ENCODE measurements at places on chromosomes 13 and 19.

- no peak for DNase-seq
Observed at GRCh38 chr19:43880483-43880882, 53.4 kb downstream of the ZNF283 start.

DNA sequence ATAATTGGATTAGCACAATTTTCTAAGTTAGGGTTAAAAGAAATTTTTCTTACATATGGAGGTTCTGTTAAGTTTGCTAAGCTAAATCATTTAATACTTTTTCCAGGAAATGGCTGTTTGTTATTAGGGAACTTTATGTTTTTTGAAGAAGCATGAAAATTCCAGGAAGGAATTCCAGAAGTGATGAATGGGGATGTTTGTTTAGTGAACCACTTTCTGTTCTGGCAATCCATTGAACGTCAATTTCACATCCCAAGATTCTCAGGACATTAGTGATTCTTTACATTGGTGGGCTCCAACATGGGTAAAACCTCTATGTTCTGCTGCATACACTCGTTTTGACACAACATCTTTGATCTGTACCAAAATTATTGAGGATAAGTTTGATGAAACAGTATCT, 534.4 kb downstream of the IRS2 start:
- no peak for DNase-seq

GRCh38 chr13:42356184-42356575, 84.2 kb downstream of the AKAP11 start:
- no peak for DNase-seq

- DNase-seq = no peak
Observed at GRCh38 chr19:12199757-12200419, 37.0 kb downstream of the ZNF136 start.

GRCh38 chr19:632579-633067, 714 bp downstream of the POLRMT start:
- no peak for DNase-seq

DNA sequence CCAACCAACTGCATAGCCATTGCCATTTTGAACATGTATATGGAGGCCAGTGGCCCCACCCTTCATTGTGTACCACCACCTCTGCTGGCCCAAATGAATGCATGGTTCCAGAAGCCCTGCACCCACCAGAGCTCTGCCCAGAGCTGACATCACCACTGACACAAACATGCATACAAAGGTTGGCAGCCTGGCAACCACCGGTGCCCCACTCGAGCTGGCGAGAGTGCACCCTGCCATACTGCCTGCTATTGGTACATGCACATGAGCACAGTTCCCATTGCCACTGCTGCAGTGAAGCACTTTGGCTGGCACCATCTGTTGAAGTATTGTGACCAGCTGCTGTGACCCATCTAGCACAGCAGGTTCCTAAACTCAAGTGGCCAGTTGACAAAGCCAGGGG, 1564.9 kb downstream of the OLFM4 start:
- no peak for DNase-seq

DNA sequence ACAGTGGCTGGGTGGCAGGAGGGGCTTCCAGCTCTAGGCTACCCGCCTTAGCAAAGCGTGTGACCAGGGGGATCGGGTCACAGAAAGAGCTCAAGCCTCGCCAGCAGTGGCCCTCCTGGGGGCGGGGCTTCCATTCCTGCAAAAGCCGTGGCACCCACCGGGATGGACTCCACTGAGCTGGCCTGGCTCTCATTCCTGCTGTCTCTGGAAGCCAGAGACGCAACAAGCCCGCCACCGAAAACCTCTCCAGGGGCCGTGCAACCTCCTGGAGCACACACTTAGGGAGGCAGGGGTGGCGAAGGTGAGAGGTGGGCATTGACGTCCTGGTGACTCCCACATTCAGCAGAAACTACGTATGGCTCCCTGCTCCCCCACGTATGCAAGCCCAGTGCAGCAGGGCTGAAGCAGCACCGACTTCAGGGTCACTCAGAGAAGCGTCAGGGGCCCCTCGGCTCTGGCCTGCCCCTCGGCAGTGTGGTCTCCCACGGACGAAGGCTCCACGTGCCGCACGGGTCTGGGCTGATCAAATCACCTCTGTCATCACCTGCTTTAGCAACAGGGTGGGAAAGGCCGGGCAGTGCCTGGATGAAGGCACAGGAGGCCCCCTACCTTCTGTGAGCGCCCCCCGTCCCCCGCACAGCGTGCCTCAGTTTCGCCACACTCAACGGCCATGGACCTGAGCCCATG, 3.1 kb downstream of the C19orf25 start:
- no peak for DNase-seq

DNA sequence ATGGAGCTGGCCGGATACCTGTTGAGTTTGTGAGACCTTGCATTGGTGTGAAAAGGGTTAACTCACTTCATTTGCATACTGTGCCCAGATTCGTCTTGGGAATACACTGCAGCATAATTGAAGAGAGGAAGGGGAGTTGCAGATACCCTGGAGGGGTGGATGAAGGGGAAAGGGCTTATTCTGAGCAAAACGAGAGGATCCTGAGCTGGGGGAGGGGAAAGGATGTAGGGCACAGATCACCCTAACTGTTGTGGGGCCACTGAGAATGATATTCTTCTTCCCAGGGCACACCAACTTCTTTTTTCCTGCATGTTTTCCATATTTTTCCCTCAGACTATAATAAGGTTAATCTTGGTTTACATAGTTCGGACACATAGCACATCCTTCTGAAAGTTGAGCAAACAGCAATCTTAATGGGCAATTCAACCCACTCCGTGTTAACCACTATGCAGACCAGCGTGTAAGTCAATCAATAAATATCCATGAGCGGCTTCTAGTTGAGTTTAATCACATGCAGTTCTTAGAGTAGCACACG, 11.7 kb upstream of the PTPRS start:
- DNase-seq = no peak

DNA sequence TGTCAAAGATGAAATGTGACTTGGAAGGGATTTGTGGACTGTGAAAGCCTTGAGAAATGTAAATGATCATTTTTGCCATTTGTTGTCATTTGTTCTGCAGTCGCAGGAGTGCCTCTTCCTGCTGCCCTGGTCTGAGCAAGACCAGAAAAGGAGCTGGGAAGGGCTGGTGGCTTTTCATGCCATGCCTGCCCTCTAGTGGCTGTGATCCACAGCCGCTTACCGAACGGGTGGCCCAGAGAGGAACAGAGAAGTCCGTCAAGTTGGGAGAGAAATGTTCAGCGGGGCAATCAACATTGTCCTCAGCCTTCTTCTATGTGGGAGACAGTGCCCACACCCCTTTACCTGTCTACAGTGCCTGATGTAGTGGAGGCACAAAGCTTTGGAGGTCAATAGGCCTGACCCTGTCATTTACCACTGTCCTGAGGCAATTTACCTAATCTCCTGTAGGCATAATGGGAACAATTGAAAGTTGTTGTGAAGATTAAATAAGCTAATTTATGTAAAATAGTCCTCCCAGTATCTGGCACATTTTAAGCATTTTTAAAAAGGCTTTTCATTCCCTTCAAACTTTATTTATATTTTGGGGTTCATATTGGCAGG, 224.5 kb downstream of the B3GLCT start:
- DNase-seq = peak; percentile 65

DNA sequence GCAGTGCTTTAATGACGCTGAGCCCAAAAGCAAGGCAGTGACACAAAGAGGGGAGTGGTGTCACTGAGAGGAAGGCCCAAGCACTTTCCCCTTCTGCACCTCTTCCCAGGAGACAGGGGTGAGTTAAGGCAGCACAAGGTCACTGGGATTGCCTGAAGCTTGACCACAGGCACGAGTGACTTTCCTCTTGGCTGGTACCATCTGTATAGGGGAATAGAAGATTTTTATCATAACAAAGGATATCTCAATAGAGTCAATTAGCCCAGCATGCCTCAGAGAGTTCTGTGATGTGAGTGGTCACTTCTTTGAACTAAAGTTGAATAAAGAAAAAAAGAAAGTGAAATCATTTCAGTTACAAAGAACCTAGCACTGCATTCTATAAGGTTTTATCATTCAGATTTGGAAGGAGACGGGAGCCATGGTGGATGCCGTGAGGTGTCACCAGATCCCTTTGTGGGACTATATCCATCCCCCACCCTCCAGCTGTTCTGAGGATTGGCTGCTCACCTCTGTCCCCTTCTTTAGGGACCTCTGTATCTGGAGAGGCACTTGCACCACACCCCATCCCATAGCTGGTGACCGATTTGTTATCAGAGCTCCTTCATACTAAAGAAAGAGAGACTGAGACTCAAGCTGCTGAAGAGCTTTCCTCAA, 291.2 kb downstream of the DCT start:
- no peak for DNase-seq

GRCh38 chr19:43595999-43596841, at the start of the genes IRGQ and ZNF576:
TSS of gene IRGQ (minus strand) at chr19:43596134. CDS start at chr19:43595338, 796 bp downstream.
TSS of gene ZNF576 (plus strand) at chr19:43596595. CDS start at chr19:43597109, 514 bp downstream.
- DNase-seq = peak; percentile 99

DNA sequence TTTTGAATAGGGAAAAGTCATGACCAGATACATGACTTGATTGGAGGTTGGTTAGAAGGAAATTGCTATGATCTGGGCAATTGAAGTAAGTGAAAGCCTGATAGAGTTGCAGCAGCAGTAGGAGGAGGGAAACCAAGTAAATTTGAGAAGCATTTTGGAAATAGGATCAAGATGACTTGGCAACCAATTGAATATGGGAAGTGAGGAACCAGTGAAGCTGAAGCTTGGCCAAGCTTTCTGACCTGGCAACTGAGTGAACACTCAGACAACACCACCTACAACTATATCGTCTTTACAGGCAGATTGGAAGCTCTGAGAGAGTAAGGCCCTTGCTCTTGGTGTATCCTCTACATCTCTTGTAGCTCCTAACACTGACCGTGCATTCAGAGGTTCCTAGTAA, 16.2 kb upstream of the KATNAL1 start:
- no peak for DNase-seq

GRCh38 chr19:17335575-17335974, 920 bp upstream of the ANO8 start:
- DNase-seq = no peak

GRCh38 chr13:25971459-25972145, 80.2 kb downstream of the SHISA2 start:
- DNase-seq = no peak

DNA sequence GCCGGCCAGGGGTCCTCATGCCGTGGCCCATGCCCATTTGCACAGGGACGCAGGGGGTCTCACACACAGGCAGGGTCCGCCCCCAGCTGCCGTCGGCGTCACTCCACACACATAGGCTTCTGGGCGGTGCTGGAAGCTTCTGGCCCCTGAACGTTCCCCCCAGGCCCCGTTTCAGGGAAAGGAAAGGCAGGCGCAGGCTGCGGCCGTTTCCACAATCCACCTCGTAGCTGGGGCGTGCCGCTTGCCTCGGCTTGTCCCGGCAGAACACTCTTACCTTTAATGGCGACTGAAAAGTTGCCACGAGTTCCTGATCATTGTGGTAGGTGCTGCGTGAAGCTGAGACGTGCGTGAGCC, 53.4 kb downstream of the MCF2L start:
- no peak for DNase-seq

DNA sequence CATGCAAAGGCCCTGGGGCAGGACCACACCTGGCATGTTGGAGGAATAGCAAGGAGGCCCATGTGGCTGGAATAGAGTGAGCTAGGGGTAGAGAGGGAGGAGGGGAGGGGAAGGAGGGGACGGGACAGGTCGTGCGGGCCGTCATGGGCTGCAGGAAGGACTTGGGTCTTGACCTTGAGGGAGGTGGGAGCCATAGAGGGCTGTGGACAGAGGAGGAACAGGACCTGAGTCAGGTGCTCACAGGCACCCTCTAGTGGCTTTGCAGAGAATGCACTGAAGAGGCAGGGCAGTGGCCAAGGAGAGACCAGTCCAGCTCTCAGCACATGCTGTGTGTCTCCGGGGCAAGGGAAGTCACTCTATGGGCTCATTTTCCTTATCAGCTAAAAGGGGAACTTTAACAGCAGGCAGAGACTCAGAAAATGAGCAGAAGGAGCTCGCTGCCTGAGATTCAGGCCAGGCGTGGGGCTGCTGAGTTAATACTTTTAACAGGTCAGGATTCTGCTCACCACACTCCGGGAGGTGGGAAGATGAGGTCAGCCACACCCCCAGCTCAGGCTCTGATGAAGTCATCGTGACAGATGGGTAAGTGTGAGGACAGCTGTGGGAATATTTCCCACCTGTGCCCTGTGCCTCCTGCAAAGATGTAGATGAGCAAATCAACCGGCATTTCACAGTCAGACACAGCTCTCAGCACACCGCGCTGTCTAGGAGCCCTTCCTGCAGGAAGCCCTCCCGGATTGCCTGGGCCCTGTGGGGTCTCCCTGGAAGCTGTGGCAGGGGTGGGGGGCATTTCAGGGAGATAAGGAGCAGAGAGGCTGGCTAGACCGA, 6.0 kb upstream of the TNFAIP8L1 start:
- no peak for DNase-seq

GRCh38 chr19:30214651-30215051, 157.5 kb upstream of the ZNF536 start:
- no peak for DNase-seq

- no peak for DNase-seq
Observed at GRCh38 chr13:92901739-92902138, 324.9 kb upstream of the GPC6 start.

GRCh38 chr19:1267477-1268225, 1.5 kb upstream of the CIRBP start:
- no peak for DNase-seq

GRCh38 chr19:50829801-50830200, 3.6 kb downstream of the KLK15 start:
- no peak for DNase-seq

DNA sequence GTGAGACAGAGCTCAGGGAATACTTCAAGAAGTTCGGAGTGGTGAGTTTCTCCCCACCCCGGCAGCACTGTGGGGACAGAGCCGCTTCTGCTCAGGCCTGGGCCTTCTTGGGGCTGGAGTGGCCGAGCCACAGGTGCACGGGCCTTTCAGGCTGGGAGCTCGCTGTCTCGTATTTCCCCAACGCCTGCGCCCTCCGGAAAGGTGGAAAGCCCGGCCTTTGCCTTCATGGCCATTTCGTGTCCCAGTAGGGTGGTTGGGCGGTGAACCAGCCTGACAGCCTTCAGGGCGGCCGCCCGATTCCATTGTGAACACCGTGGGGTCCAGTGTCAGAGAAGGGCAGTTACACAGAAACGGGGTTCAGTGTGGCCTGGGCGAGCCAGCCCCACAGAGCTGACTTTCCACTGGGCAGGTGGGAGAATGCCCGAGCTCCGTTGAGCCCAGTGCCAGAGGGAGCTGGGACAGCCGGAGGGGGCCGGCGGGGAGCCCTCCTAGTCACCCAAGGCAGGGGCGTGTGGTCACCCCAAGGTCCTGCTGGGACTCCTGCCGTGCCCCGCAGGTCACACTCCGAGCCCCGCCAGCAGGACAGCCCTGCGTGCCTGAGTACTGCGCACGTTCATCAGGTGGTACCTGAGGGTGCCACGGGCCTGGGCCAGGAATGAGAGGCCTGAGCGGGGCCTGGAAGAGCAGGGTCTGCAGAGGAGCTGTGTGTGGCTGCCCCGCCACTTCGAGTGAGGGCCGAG, 14.0 kb downstream of the DAZAP1 start:
- DNase-seq = no peak

DNA sequence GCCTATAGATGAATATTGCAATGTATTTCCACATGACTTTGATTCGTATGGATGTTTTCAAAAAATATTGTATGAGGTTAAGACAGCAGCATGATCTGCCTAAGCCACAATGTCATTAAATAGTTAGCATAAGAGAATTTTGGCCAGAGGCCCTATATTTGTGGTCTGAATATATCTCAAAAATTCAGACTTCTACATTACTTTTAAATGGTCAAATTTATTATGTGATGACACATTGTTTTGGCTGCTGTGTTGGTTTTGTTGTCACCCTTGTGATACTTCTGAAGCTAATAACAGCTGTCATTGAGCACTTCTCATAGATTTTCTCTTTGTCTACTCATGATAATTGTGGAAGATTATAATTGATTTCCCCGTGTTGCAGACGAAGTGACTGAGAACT, 288.2 kb downstream of the MYO16 start:
- DNase-seq = no peak
